Fibroblast of skin of scalp (primary cell): ENCODE measurements at places on chromosomes 6 and 20.

GRCh38 chr6:134240665-134241431 lies 77.1 kb downstream of the SGK1 start:
- no peak for DNase-seq

DNA sequence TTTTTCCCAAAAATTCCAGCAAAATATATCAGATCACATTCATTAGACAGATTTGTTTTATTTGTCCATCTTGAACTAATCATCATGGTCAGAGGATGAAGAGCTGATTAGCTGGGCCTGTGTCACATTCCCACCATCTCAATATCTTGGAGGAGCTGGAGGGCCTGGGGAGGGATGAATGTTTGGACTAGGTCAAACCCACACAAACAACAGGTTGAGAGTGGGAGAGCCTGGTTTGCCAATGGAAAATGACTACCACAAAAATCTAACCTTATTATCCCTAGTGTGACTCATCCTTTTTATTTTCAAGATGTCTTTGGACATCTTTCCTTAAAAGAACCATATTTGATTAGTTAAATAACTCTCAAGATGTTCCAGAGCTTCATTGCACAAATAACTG lies 242.4 kb downstream of the OGFRL1 start:
- DNase-seq = no peak

- no peak for DNase-seq
Observed at GRCh38 chr20:56691325-56691998, 62.4 kb downstream of the TFAP2C start.

DNA sequence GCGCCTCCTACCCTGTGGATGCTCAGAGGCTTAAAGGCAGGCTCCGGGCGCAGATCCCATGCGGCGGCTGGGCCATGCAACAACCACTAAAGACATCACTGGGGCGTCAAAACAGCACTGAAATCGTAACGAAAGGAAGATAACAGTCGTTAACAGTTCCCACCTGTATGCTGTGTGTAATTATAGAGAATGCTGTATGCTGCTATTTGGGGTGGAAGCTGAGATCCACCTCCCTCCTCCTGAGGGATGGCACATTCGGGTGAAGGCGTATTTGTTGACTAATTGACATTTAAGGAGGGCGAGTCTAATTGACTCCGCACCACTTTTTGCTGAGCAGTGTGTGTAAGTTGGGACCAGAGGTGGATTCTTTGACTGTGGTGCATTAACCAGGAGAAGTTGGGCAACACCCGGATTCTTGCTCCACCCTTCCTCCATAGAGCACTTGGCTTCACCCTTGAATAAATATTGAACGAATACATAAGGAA lies 687 bp downstream of the SLC35A1 start:
- DNase-seq = peak; percentile 60

GRCh38 chr20:11387189-11387754 lies 530.4 kb upstream of the BTBD3 start:
- DNase-seq = peak; percentile 72

- no peak for DNase-seq
Observed at GRCh38 chr20:32358632-32358882, 426 bp downstream of the ASXL1 start.

DNA sequence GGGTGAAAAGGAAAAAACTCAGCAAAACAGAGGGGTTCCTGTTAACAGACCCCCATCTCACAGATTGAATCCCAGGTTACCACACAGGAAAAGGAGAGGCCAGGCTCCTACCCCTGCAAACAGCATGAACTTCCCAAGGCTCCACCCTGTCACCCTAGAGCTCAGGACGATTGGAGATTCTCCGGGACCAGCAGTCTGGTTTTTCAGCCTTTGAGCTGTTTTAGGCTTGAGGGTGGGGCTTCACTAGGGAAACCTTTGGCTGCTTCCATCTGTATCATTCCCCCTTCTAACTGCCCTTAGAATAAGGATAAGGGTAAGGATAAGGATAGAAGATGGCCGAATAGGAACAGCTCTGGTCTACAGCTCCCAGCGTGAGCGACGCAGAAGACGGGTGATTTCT lies 16.0 kb downstream of the C6orf58 start:
- no peak for DNase-seq

GRCh38 chr6:156782691-156783320 lies 5.6 kb downstream of the ARID1B start:
- DNase-seq = peak; percentile 46

DNA sequence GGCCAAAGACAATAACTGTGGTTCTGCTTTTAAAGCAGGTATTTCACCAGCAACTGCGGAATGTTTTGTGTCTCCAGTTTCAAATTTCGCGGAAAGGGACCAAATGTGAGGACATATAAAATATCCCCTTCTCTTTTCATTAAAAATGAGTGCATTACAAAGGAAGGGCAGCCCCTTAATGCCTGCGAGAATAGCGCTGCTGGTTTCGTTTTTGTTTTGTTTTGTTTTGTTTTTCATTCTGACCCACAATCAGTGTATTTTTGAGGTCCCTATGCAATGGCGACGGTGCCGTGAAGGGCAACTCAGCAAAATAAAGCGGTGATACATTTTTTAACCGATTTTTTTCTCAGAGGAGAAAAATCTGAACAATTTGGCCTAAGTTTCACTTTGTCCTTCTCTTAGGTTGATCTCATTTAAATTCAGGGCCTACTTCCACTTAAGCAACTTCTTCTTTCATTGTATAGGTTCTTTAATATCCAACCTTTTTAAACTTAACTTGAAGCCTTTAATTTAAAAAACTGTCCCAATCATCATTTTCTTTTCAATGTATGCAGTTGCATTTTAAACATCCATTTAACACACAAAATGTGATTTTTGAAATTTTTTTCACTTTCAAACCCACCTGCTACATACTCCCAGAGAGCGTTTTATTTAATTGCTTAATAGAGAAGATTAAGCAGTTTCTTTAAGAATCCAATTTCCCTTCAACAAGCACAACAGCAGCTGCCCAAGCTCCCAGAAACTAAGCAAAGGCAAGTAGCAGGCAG lies 2.9 kb upstream of the HIVEP2 start:
- DNase-seq = peak; percentile 15

GRCh38 chr6:48084201-48084600 lies 26.8 kb downstream of the PTCHD4 start:
- DNase-seq = no peak

GRCh38 chr20:31806564-31807355 lies 12.4 kb upstream of the MYLK2 start:
- DNase-seq = no peak

- no peak for DNase-seq
Observed at GRCh38 chr6:20777801-20778200, 243.5 kb downstream of the CDKAL1 start.

GRCh38 chr20:11891077-11891775 lies 26.5 kb upstream of the BTBD3 start:
- DNase-seq = peak; percentile 45

DNA sequence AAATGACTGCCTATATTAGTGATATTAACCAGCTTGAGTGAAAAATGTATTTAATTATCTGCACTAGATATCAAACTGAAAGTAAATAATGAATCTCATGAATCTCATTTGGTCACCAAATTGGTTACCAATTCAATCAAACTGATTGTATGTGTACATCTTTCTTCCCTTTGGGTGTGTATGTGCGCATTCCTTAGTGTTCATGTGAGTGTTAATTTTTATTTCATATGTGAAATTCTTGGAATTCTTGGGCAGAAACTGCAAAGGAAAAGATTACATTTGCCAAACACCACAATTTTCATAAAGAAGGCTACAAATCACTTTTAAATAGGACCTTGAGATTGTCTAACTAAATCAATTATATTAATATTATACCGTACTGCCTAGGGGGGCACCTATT lies 648.4 kb upstream of the MARCKS start:
- DNase-seq = peak; percentile 64

- no peak for DNase-seq
Observed at GRCh38 chr20:44544263-44544662, 22.4 kb upstream of the SERINC3 start.

- no peak for DNase-seq
Observed at GRCh38 chr6:91716361-91716760, 1129.5 kb upstream of the MAP3K7 start.

- no peak for DNase-seq
Observed at GRCh38 chr20:44009679-44009992, 95.0 kb downstream of the TOX2 start.

GRCh38 chr6:108796875-108797274 lies 51.3 kb upstream of the ARMC2 start:
- DNase-seq = no peak

DNA sequence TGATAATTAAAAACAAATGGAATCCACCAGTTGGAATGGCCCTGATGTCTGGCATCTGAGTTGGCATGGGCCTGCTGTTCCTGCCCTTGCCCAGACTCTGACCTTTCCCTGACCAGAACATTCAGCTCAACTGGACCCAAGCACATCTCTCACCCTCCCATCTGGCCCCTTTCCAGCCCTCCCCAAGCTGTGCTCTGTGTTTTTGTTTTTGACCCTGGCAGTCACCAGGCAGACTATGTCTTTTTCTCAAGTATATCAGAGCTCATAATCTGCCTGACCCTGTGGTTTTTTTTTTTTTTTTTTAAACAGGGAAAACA lies 117.6 kb downstream of the TRDN start:
- no peak for DNase-seq

- DNase-seq = no peak
Observed at GRCh38 chr6:250676-251075, 41.6 kb upstream of the DUSP22 start.
